ENCODE measurements at places on chromosomes 2 and 18. TPM values are rescaled to one million over a fixed set of nuclear protein-coding genes. Genes with fewer than 3 reads are reported as not detected.

DYNC2LI1 gene
- 2.9 TPM for polyA plus RNA-seq

ATP5F1A gene
- polyA plus RNA-seq = 585 TPM

NDUFV2 gene
- polyA plus RNA-seq = 65.7 TPM

SNRPD1 gene
- polyA plus RNA-seq = 16.6 TPM

CGREF1 gene
- 2.9 TPM for polyA plus RNA-seq

ZNF396 gene
- 0.28 TPM for polyA plus RNA-seq

CSRNP3 gene
- not detected for polyA plus RNA-seq

CPLX4 gene
- not detected for polyA plus RNA-seq

DNA sequence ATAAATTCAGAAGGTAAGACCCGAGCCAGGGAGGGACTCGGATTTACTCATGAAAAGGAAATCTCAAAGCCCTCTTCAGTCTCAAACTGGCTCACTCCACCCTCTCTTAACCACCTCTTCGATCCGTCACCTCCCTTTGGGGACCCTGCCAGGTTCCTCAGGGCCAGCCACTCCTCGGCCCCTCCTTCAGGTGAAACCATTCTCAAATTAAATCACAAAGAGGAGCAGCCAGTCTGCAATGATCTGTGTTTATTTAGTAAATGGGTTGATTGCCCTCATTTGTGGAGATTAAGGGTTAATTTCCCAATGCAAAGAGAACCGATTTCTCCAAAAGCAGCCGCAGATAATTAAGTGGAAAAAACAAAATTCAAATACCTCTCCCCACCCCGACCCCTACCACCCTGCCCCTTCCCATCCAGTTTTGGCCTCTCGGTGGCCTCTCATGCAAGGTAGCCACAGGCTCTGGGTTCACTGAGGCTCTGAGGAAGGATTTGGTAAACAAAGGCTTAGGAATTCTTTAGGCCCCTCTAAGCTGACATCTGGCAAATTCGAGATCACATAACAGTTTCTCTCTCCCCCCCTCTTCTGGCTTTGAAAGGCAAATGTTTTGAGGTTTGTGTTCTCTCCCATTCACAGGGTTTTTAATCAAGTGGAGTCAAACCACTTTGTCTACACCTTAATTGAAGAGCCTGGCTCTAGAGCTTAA lies 10.3 kb upstream of the FZD7 start:
- DNase-seq = no peak

GRCh38 chr2:33726415-33726814 lies 127.3 kb upstream of the FAM98A start:
- DNase-seq = no peak

DNA sequence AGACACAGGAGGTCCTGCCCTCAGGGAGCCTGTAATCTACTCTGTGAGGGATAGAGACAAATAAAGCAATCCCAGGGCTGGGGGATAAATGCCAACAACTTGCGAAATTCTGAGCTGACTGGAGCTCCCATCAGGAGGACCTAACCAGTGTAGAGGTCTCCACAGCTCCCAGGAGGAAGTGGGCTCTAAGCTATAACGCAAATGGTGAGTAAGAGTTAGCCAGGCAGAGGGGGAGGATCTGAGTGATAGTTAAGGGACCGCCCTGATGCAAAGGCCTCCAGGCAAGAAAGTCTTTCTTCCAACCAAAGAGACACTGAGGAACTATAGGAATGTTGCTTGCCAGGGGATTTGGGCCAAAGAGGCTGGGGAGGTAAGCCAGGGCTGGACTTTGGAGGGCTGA lies 16.0 kb upstream of the ZNF532 start:
- DNase-seq = no peak

- no peak for DNase-seq
Observed at GRCh38 chr2:78541451-78542267, 483.8 kb upstream of the REG3G start.

- DNase-seq = no peak
Observed at GRCh38 chr2:167480986-167481309, 592.7 kb downstream of the XIRP2 start.

- DNase-seq = no peak
Observed at GRCh38 chr18:11379660-11380059, 229.7 kb upstream of the SLC35G4 start.

DNA sequence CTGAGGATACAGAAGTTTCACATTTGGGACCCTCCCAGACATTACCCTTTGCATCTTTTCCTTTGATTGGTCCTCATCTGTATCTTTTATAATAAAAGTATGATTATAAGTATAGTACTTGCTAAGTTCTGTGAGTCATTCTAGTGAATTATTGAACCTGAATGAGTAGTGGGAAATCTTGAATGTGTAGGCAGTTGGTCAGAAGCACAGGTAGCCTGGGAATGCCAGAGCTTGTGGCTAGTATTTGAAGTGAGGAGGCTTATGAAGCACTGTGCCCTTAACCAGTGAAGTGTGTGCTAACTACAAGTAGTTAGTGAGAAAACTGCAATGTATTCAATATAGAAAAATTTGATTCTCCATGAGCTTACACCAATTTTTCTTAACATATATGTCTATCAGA lies 257.6 kb downstream of the GRB14 start:
- DNase-seq = no peak

- DNase-seq = peak; percentile 80
Observed at GRCh38 chr2:174836377-174836994, 72.2 kb upstream of the CHRNA1 start.

DNA sequence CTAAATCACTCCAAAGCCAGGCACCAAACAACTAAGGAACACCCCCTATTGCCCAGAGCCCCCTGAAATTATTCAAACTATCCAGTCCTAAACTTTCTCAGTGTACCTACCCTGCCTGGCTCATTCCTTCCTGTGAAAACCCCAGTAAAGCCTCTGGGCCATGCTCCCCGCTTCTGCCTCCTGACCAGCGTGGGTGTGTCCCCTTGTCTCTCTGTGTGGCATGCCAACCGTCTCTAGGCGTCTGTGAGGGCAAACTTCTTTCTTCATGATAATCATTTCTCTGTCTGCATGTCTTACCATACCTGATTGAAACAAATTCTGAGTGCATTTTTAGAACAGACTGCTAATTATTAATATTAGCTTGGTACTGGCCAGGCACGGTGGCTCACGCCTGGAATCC lies 109.0 kb upstream of the MSH2 start:
- DNase-seq = no peak

DNA sequence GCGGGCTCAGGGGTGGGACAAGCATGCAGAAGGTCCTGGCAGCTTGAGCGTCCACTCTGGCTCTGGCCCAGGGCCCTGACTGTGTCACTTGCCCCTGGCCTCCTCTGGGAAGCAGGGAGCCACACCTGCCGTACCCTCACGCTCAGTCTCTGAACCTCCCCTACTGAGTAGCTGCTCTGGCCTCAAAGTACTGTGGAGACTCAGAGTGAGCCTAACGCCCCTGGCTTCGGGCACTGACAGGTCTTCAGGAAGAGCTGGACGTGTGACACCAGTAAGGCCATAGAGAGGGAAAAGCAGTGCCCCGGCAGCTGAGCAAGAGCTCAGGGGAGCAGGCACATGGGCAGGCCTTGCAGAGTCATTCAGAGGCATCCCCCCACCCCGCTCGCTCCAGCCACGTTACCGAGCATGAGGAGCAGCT lies 73.3 kb downstream of the SFXN5 start:
- DNase-seq = no peak

DNA sequence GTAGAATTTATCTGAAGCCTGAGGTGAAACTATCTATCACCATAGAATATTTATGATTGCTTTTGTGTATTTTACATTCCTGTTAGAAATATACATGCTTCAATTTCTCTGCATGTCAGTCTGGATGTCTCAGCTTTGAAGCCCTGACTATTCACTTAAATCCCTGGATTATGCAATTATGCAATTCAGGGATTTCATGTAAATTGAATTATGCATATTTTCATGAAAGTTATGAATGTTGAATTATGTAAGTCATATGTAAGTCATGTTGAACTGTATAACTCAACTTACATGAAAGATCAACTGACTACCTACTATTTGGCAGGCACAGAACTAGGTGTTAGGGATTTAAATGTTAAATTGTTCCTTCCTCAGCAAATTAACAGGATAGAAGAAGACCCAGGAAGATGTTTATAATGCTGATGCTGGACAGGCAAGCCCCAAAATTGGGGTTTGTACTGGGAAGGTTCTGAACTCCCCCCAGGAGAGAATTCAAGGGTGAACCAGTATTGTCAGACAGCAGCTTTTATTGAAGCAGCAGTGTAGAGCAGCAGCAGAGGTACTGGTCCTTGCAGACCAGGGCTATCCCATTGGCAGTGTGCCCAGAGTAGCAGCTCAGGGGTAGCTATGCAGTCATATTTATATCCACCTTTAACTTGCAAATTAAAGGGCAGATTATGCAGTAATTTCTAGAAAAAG lies 236.5 kb downstream of the ZNF804A start:
- DNase-seq = no peak

- no peak for DNase-seq
Observed at GRCh38 chr2:129205766-129206165, 773.7 kb upstream of the RAB6C start.

- DNase-seq = no peak
Observed at GRCh38 chr2:127024769-127025358, 82.1 kb downstream of the BIN1 start.

DNA sequence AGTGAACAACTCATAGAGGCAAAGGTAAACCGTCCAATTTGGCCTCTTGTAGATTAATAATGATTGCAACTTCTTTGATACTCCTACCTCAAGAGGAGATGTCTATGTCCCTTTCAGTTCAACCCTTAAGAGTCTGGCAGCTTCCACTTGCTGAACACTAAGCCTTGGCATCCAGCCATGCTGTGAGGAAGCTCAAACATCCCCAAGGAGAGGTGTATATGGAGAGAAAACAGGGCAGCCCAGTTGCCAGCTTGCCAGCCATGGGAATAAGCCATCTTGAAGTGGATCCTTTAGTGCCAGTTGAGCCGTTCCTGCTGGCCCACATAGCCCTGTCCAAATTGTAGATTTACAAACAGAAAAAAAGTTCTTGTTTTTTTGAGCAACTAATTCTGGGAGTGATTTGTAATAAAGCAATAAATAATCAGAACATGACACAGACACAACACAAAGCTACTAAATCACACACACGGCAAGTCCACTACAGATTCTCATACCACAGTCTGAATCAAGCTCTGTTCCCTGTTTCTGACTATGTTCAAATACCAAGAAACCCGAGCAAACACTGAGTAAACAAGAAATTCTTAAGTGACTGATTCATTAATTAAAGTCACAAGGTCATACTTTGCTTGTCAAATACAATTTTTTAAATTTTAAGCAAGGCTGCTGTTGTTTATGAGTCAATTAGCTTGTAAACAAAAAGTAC lies 96.1 kb downstream of the PID1 start:
- DNase-seq = no peak

- DNase-seq = no peak
Observed at GRCh38 chr2:80548469-80548868, 243.9 kb upstream of the LRRTM1 start.

GRCh38 chr2:85016446-85016845 lies 45.5 kb downstream of the KCMF1 start:
- DNase-seq = no peak

DNA sequence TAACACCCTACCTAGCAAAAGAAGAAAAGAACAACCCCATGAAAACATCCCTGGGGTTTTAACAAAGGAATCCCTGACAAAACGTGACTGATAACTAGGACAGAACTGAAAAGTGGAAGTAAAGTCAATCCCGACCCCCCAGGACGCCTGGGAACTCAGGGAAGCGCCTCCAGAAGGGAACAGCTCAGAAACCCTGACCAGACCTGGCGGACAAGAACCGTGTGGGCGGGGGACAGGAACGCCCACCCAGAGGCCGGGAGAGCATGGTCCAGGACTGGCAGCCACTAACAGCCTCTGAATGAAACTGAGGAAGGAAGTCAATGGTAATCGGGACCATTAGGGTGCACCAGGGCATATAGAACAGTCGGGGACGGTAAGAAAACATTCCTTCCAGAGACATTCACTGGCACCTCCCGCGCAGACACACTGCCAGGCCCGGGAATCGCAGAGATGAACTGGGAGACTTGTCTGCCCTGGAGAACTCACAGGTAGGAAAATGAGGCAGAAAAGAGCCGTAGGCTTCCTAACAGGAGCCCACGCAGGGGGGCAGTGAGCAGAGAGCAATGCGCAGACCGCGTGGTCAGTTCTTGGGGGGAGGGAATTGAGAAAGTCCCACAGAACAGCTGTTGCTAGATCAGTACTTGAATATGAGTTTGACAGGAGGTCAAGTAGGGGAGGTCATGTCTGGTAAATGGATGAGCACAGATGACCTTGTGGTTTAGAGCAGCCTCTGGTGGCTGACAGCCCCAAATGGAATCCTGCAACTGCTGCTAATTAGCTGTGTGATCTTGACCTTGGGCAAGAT lies 1.3 kb upstream of the TBC1D8 start:
- DNase-seq = peak; percentile 79
